ENCODE measurements at places on chromosomes 2 and 18.

DNA sequence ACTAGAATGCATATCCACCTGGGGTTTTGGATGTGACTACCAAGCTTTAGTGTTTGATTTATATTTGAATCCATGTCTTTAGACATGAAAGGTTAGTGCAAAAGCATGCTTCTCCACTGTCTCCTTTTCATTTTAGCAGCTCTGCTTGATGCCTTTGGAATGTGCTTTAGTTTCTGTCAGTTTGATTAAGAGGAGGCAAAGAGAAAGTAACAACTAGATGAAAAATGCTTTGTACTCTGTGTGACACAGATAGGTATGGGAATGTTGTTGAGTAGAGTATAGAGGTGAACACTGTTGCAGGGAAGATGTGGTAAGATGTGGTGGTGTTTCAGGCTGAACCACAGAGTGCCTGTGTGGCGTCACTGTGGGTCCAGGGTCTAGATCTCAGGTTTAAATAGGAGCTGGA, 19.8 kb downstream of the PIK3C3 start:
- DNase-seq: no peak

GRCh38 chr2:117982376-117983033, 31.4 kb downstream of the CCDC93 start:
- no peak for DNase-seq

DNA sequence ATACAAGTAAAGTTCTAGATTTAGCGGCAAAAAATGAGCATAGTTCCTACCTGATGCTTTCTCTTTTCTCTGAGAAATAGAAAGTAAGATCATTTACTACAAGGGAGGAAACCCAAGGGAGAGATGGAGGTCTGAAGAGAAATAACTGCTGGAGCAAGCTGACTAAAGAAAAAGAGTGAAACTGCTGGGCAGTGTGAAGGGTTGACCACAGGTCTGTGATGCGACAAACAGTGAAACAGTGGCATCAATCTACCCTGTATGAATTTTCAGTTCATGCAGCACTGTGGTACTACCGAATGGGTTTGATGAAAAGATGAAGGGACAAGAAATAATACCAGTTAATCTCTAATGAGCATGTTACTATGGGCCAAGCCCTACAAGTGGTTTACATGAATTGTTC, 52.2 kb downstream of the CUL3 start:
- no peak for DNase-seq

DNA sequence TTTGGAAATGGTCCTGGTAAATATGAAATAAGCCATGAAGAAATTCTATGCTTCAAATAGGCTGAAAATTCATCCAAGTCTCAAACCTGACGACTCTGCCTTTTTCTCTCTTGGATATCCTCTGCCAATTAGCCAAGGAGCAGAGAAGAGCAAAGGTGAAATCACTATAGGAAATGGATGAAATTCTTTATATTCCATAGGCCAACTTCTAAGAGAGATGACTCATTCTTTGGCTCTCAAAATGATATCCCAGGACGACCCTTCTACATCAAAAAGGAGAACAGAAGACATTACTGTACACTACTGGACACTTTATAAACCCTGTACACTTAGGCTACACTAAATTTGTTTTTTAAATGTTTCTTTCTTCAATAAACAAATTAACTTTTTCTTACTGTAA, 22.7 kb downstream of the PDE1A start:
- DNase-seq: no peak

GRCh38 chr18:46174342-46175041, 70.3 kb downstream of the HAUS1 start:
- no peak for DNase-seq

DNA sequence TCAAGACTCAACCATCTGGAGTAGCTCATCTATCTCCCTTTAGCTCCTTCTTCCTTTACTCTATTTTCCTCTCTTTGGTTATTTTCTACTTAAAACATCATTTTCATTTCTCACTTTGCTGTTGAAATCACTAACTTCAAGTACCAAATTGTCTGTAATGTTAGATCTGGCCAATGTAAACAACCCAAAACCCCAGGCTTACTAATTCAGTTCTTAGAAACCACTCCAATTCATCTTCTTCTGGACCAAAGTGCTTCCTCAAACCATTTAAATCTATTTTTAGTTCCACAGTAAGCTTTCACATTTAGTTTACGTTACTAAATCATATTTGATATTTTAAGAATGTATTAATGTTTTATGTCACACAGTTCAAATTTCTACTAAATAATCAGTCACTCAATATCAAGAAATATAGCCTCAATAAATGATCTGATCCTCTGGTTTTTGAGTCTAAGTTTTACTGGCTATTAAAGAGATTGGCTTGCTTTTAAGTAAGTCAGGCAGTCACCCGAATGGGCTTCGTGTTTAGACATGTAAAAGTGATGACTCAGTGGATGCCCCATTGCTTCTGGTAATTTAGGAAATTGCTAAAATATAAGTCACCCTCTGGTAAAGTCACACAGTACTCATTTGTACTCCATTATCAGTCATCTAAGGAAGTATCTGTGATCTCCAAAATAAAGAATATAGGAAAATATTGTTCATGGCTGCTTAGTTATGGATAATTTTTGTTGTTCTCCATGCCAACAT, 527.2 kb upstream of the SOX11 start:
- DNase-seq: no peak

GRCh38 chr2:202147775-202148174, 74.7 kb downstream of the KIAA2012 start:
- DNase-seq: no peak

DNA sequence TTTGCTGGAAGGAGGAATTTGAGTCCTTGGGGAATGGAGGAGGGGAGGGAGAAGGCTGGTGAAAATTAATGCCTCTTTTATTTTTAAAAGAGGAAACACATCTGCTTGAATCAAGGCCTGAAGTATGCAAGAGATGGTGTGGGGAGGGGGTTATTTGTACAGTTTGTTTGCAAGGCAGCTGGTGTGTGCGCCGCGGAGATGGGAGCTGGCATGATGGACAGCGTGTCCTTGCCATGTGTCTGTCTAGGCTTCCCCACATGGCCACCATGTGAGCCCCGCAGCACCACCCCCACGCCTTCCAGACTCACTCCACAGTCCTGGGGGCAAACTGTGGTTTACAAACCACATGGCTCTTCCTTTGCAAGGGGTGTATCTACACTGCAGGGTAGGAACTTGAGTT, 154.8 kb upstream of the APCDD1 start:
- no peak for DNase-seq

DNA sequence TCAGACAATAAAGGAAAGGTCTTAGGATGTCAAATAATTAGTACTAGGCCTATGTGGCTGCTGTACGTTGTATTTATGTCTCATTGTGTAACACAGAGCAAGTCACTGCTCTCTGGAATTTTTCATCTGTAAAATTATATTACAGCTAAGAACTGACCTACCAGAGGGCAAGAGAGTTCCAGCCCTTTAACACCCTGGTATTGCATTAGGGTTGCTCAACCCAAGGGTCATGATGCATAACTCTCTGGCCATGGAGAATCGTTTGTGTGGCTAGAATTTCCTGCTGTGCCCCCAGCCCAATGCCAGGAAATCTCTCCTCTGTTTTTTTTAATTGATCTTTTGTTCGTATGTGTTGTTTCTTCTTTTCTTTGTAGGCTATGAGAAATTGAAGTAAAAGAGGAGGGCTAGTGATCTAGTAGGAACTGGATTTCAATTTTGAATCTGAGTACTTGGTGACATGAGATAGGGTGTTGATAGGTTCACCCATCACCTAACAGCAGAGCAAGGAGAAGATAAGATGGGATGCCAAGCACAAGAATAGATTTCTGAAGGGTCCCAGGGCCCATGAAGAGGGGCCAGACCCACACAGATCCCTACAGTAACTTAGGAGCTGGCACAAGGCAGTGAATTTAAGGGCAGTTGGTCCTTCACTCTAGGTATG, 571.2 kb upstream of the TNP1 start:
- no peak for DNase-seq

DNA sequence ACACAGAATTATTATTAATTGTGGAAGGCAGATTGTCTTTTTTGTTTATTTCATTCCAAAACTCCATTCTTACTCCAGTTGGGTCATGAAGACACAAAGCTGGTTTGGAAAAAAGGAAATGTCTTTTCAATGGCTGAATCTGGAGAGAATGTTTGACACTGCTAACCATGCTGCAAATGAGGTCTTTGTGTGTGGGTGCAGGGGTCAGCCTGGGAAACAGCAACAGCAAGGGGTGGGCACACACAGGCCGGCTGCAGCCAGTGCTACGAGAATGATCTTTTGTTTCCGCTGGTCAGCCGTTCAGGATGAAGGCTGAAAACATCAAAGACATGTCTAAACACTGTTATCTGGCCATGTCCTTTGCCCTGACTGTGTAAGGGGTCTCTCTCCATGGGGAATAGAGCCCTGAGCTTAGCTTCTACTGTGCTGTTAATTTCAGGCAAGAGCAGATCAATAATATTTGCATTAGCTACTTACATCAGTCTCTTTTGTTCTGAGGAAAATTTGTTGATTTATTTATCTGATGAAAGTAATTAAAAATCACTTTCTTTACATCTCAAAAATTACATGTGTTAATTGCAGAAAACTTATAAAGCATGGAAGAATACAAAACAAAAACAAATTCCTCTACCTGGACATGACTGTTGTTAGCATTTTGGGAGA, 33.3 kb upstream of the E2F6 start:
- DNase-seq: no peak

- no peak for DNase-seq
Measured at GRCh38 chr18:54774981-54775665, 53.2 kb upstream of the RAB27B start.

- DNase-seq: peak; percentile 25
Measured at GRCh38 chr2:234533626-234534025, 36.7 kb upstream of the ARL4C start.

GRCh38 chr2:177449159-177449558, 56.6 kb downstream of the AGPS start:
- no peak for DNase-seq

DNA sequence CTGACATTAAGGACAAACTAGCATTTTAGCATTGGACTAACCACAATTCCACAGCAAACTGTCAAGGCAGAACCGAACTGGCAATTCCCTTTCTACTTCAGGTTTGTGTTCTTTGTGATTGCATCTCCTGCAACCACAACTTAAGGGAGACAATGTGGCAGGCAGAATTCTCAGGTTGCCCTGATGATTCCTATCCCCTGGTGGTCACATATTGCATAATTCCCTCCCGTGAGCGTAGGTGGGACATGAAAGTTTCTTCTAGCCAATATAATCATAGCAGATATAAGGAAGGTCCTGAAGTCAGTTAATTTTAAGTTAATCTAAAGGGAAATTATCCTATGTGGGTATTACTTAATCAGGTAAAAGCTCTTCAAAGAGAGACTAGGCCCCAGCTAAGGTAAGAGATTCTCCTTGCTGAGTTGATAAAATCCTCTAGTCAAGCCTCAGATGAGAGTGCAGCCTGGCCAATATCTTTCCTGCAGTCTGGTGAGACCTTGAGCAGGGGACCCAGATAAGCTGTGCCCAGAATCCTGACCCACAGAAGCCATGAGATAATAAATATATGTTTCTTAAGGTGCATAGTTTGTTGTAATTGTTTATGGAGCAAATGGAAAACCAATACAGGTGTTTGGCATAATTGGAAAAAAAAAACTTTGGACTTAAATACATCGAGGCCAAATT, 45.9 kb upstream of the TNP1 start:
- DNase-seq: no peak

DNA sequence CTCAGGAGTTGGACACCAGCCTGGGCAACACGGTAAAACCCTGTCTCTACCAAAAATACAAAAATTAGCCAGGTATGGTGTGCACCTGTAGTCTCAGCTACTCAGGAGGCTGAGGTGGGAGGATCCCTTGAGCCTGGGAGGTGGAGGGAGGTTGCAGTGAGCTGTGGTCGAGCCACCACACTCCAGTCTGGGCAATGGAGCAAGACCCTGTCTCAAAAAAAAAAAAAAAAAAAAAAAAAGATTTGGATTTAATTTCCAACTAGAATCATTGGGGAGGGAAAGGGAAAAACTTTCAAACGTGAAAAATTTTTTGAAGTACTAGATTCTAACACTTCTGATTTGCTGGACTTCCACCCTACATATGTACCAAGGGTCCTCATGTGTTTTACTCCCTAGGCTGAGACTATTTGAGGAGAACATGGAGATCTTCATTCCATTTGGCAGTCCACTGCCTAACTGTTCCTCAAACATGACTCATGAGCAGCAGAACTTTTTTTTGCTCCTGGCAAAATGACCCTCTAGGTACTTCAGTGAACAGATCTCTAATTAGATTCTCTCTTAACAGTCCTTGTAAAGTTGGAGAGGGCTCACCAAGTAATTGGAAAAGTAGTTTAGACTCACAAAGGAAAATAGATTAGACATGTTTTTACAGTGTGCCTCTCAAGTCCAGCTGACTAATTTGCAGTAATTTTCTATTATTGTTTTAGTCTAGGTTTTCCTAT, 267.6 kb downstream of the METTL4 start:
- DNase-seq: no peak

DNA sequence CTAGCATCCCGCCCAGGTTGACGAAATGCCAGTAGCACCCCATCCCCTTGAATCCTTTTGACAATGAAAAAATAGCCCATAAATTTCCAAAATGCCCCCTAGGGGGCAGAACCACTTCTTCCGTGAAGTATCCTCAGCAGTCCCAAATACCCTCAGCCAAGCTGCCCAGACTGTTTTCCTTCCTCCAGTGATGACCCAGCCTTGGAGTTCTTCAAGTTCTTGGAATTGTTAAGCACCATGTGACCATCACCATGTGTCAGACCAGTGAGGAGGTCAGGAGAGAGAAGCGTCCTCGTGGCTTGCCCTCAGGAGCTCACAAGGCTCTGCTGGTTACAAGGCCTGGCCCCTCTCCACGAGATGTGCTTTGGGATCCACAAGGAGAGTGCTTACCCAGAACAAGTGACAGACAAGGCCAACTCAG, 1.4 kb upstream of the SLC23A3 start:
- DNase-seq: no peak

DNA sequence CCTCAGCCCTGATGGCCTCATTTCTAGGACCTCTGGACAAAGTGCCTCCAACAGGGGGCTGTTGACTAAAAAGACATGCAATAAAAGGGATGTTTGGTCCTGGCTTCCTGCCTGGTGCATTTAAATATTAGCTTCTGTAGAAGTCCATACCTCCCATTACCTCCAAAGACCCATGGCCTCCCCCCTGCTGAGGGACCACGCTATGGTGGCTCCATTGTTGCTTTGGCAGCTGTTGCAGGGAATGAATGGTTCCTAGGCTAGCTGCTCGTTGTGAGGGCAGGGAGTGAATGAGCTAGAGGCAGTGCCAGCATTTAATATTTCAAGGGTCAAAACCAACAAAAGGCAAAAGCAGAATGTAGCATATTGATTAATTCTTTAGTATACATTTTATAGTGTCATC, 285.9 kb downstream of the SLC8A1 start:
- no peak for DNase-seq

GRCh38 chr2:85594715-85595300, 737 bp upstream of the RNF181 start:
- DNase-seq: no peak

DNA sequence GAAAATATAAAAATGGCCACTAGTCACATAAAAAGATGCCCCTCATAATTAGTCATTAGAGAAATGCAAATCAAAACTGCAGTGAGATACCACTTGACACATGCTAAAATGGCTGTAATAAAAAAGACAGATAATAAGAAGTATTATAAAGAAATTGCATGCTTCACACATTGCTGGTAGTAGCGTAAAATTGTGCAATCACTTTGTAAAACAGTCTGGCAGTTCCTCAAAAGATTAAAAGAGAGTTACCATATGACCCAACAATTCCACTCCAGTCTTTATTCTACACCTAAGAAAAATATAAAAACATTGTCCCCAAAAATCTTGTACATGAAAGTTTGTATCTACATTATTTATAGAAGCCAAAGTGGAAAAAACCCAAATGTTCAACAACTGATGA, 170.6 kb upstream of the FIGN start:
- no peak for DNase-seq

GRCh38 chr2:235703711-235704295, 210.0 kb downstream of the AGAP1 start:
- DNase-seq: no peak
